ENCODE measurements at places on chromosomes 3 and 15. TPM values are rescaled to one million over a fixed set of nuclear protein-coding genes. Genes with fewer than 3 reads are reported as not detected.

GRCh38 chr15:79314811-79315210 is 3.9 kb downstream of the TMED3 start:
- no peak for DNase-seq

GRCh38 chr3:2420919-2421318 is 322.3 kb downstream of the CNTN4 start:
- no peak for DNase-seq

DNA sequence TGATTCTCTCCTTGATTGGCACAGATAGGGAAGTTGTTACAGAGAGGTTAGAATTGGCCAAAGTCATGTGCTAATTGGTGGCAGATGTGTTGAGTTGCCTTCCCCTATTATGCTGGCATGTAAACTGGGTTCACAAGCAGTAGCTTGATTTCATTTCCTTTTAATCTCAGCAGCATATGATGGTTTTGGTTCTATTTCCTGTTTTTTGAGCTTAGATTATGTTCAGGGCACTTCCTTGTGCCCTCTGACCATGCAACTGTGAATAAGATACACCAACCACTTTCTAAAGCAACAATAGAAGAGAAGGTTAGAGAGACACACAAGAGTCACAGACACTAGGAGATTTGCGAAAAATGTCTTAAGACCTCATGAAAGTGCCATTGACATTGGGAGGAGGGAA is 16.5 kb downstream of the HPS3 start:
- no peak for DNase-seq

- no peak for DNase-seq
Observed at GRCh38 chr15:60536951-60537350, 58.0 kb upstream of the ICE2 start.

- DNase-seq = no peak
Observed at GRCh38 chr15:34122771-34123183, 20.9 kb downstream of the PGBD4 start.

DNA sequence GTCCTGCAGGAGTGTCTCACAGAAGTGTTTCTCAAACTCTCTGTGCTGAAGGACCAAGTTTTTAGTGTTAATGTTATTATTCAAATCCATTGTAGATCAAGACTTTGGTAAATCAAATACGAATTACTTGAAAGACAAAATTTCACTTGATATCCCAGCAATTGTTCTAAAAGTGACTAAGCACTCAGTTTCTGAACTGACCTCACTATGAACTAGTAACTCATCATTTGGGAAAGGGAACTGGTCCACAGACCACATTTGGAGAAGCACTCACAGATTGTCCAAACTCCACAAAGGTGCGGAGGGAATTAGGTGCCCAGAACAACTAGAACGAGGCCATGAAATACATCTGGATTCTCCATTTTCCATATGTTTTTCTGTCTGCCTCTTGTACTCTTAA is 25.6 kb downstream of the FAM43A start:
- no peak for DNase-seq

GRCh38 chr3:39025222-39025970 is 26.3 kb downstream of the SCN11A start:
- no peak for DNase-seq

DNA sequence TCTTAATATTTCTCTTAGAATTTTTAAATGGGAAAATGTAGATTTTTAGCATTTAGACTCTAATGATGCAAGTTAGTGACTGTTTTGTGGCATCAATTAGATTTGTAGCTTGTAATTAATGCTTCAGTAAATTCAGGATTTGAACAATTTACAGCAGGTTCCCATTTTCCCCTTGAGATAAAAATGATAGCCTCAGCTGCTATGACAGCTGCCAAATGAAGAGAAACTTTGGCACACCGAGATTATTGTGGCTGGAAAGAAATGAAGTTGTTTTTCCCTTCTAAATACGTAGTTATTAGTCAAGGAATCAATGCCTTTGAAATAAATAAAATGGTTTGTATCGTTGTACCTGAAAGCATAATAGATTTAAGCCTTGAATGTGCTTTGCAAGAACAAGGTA is 206.4 kb upstream of the P2RY1 start:
- DNase-seq = no peak

- DNase-seq = peak; percentile 88
Observed at GRCh38 chr15:62850318-62850717, 192.2 kb upstream of the TPM1 start.

GRCh38 chr3:186286114-186286513 is 75.9 kb downstream of the DGKG start:
- no peak for DNase-seq

GRCh38 chr15:31372635-31373091 is 46.0 kb downstream of the KLF13 start:
- peak; percentile 81 for DNase-seq

DNA sequence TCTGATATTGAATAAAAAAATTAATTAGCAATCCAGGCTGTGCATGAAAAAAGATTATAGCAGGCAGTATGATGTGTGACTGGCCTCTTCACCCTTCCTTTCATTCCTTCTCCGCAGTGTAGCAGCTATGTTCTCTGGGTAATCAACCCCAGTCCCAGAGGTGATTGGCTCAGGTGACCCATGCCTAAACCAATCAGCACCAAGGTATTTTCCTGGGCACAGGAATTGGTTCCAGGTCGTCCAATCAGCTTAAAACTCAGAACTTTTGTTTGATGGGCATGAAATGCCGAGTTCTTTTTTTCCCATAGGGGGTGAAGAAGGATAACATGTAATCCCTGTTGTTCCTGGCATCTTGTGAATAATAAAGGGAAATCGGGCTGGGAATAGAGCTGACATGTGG is 5.8 kb upstream of the BNC1 start:
- DNase-seq = no peak

GRCh38 chr15:25022233-25022632 is 67.4 kb downstream of the SNRPN start:
- no peak for DNase-seq

DNA sequence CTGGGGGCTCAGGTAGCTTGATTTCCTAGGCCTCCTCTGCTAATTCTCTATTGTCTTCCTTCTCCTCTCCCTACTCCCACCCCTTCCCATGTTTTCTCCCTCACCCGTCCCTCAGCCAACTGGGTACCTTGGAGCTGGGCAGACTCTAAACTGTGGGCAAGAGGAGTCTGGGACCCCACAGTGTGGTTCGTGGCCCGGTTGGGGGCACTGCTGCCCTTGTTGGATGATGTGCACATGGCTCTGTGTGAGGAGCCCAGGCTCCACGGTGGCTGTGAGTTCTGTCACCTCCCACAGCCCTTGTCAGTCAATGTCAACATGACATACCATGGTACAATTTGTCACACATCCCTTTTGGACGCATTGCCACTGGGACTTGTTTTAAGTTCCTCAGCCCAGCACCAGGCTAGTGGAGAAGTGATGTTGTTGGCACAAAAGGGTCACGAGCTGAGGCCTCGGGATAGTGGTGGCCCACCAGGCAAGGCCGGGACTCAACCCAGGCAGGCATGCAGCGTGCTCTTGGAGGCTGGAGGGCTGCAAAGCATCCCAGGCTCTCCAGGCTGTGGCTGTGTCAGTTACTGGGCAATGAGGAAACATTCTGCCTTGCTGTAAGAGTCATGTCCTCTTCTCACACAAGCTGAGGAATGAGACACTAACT is 142.3 kb downstream of the TLE3 start:
- no peak for DNase-seq

DNA sequence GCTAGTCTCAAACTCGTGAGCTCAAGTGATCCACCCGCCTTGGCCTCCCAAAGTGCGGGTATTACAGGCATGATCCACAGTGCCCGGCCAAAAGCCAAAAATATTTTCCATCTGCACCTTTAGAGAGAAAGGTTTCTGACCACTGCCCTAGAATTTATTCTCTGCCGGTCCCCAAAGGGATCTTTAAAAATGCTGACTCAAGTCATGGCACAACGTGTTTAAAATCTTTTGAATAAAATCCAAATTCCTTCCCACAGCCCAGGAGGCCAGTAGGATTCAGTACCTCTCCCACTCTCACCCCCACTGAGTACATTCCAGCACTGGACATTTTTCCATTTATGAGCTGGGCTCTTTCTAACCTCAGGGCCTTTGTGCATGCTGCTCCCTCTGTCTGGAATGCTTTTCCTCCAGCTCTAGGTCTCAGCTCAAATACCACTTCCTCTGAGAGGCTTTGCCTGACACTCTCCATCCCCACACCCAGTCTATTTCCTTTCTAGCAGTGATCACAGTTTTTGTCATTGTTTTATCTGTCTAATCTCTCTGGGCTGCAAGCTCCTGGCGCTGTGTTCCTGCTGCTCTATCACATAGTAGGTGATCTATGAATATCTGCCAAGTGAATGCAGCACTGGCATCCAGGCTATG is 502.9 kb downstream of the SHQ1 start:
- no peak for DNase-seq

DNA sequence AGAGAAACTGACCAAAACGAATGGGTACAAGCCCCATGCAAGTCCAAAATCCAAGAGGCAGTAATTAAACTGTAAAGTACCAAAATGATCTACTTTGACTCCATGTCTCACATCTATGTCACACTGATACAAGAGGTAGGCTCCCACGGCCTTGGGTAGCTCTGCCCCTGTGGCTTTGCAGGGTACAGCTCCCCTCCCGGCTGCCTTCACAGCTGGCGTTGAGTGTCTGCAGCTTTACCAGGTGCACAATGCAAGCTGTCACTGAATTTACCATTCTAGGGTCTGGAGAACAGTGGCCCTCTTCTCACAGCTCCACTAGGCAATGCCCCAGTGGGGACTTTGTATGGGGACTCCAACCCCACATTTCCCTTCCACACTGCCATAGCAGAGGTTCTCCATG is 308.6 kb downstream of the TBC1D5 start:
- DNase-seq = no peak

- no peak for DNase-seq
Observed at GRCh38 chr3:69122403-69122802, at the start of gene LMOD3. Gene LMOD3 (minus strand): TSS chr3:69122595. CDS start chr3:69122386, 209 bp downstream.

GRCh38 chr3:73685061-73685460 is 60.3 kb upstream of the PDZRN3 start:
- DNase-seq = no peak

- no peak for DNase-seq
Observed at GRCh38 chr3:105622169-105622568, 246.6 kb downstream of the CBLB start.

GRCh38 chr3:45056608-45057301 is 30.7 kb downstream of the CLEC3B start:
- DNase-seq = no peak

- no peak for DNase-seq
Observed at GRCh38 chr15:42193383-42193782, 14.7 kb downstream of the VPS39 start.

- no peak for DNase-seq
Observed at GRCh38 chr3:59001675-59002074, 48.1 kb downstream of the CFAP20DC start.

GRCh38 chr3:139353920-139354556 is 10.2 kb downstream of the MRPS22 start:
- DNase-seq = no peak

DNA sequence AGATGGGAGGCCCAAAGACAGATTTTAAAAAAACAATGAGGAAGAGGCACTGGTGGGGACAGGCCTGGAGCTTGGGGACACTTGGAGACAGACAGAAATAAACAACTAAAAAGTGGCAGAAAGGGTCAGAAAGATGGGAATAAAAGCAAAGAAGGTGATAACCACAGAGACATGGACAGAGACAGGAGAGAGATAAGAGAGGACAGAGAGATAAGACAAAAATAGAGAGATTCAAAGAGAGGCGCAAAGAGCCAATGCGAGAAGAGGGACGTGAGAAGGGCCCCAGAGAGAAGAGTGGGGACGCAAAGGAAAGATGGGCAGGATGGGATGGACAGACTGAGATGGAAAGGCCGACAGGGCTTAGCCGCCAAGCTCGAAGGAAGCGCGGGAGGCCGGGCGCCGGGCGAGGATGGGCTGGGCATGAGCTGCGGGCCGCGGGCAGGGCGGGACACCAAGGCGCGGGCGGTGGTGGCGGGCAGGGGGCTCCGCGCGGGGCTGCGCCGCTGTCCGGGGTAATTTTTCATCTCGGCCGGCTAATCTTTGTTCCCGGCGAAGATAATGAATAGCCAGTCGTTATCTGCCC is 3.1 kb upstream of the GATA2 start:
- peak; percentile 42 for DNase-seq

- no peak for DNase-seq
Observed at GRCh38 chr3:49180116-49180515, 8.7 kb downstream of the KLHDC8B start.

- no peak for DNase-seq
Observed at GRCh38 chr15:45586601-45587094, 531 bp upstream of the BLOC1S6 start.

CFAP91 gene
- total RNA-seq = 0.55 TPM

SELENOT gene
- 42.5 TPM for total RNA-seq

PLSCR2 gene
- not detected for total RNA-seq

VWA5B2 gene
- 0.75 TPM for total RNA-seq

XIRP1 gene
- not detected for total RNA-seq

CKMT1A gene
- not detected for total RNA-seq

NRROS gene
- 1.7 TPM for total RNA-seq

OCA2 gene
- total RNA-seq = 0.10 TPM

GPR62 gene
- total RNA-seq = not detected
